ENCODE measurements at places on chromosomes 7 and 10.

- DNase-seq, result no peak
Observed at GRCh38 chr7:85620936-85621685, 434.3 kb upstream of the SEMA3D start.

- DNase-seq, result no peak
Observed at GRCh38 chr10:104640339-104641186, 527 bp upstream of the SORCS3 start.

GRCh38 chr7:78055599-78055998, 257.0 kb downstream of the PHTF2 start:
- DNase-seq, result no peak

GRCh38 chr10:811379-812175, 119.9 kb downstream of the LARP4B start:
- no peak for DNase-seq

DNA sequence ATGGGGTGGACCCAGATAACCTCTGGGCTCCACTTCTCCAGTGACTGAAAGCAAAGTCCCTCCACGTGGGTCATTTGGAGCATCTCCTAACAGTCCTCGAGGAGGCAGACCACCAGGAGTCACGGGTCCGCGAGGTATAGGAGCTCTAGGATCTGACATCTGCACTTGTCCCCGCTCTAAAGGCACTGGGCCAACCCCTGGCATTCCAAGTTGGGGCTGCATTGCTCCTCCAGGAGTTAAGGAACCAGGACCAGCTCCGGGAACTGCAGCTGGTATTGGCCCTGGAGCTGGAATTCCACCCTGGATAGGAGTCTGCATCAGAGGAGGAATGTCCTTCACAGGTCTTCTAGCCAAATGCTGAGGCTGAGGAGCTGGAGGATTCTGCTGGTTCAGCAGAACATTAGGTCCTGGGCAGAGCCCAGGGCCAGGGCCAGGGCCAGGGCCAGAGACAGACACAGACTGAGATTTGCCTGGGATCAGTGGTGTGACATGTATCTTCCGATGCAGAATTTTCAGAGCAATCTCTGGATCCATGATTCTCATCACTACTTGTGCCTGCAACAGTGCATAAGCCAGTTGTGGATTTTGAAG, 827 bp downstream of the CSTF2T start:
- no peak for DNase-seq

DNA sequence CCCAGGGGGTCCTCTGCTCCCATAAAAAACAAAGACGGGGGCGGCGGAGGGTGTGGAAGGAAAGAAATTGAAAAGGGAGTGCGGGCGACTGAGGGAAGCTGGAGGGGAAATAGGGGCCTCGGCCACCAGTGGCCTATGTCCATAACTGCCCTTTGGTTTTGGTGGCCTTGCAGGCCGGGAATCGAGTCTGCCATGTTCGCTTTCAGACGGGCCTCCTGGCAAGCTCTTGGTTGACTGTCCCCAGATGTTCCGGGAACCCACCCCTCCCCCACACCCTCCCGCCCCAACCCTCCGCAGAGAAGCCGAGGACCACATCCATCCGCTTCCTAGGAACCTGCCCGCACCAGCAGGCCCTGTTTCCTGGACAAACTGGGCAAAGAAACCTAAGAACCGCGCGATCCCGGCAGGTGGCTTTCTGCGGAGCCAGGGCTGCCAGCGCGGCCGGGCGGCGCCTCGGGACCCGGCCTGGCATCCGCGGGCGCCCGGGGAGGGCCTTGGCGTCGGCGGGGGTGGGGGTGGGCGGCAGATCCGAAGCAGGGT, 20.0 kb upstream of the GATA3 start:
- DNase-seq, result no peak

DNA sequence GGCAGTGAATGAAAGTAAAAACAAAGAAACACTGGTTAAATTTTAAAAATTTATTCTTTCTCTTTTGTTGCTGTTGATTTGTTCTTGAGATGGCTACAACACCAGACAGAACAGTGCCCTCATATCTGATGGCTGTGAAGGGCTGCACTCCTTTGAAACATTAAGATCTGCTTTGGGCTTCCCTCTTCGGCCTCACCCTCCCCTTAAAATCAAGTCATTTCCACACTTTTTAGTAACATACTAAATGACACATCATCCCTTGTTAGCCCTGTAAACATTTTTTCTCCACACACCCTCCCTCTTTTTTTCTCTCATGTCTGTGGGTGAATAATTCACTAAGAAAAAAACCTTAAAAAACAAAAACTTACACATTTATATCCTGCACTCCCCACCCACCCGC, 16.4 kb downstream of the IRF5 start:
- DNase-seq, result no peak

- DNase-seq, result no peak
Observed at GRCh38 chr10:84907461-84908009, 579.1 kb downstream of the CCSER2 start.
